ACHN (cell line): ENCODE measurements at places on chromosomes 2 and 18.
A peak's percentile ranks its signal among the peaks of the same experiment; 100 is the strongest.

DNA sequence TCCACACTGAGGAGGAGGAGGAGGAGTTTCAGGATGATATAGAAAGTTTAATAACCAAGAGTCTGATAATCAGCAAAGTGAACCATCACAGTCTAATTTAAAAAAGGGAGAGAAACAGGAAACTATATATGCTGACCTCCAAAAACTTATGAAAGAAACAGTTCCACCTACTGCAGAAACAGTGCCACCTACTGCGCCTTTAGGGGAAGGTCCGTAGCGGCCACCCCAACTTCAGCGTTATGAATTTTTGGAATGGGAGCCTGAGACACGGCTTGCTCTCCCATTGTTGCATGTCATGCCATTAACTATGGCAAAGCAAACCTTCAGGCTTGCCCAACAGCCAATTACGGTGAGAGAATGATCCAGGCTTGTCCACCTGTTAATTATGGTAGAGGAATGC lies 1719.2 kb upstream of the LRRTM1 start:
- DNase-seq, result peak; percentile 12

- no peak for DNase-seq
Measured at GRCh38 chr18:32891797-32892196, 119.0 kb upstream of the KLHL14 start.

DNA sequence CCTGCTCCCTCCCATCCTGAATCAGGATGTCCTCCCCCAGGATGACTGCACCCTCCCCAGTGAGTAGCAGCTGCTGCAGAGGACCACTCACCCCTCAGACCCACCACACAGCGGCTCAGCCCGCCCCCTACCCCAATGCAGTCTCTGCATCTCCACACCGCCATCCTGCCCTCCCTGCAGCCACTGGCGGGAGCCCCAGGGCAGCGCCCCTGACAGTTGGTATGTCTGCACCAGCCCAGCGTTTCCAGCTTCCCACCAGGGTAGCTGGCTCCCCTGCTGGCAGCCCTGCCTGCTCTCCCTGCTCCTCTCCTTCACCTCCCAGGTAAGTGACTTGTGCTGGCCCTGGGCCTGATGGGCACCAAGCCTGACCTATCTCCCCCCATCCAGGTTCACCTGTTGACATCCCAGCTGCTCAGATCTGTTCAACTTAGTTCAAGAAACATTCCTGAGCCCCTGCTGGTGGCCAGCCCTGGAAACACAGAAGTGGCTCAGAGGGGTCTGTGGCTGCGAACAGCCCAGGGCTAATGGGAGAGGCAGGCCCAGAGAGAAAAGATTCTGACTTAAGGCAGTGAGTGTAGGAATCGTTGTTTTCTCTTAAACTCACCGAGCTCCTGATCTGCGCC lies 117.7 kb upstream of the RAB6C start:
- DNase-seq, result no peak

GRCh38 chr18:71797554-71797953 lies 746.6 kb downstream of the CBLN2 start:
- DNase-seq, result no peak

- peak; percentile 22 for DNase-seq
Measured at GRCh38 chr2:134228493-134228903, 25.4 kb upstream of the MGAT5 start.

- peak; percentile 1 for DNase-seq
Measured at GRCh38 chr18:12282442-12283039, 25.5 kb upstream of the TUBB6 start.

GRCh38 chr2:137775529-137775928 lies 188.7 kb upstream of the HNMT start:
- DNase-seq, result no peak

GRCh38 chr2:168165397-168165796 lies 82.0 kb downstream of the STK39 start:
- no peak for DNase-seq

GRCh38 chr2:66414896-66415295 lies 20.0 kb upstream of the MEIS1 start:
- DNase-seq, result no peak
